Epithelial cell of prostate (primary cell): ENCODE measurements at places on chromosomes 2 and 18.

DNA sequence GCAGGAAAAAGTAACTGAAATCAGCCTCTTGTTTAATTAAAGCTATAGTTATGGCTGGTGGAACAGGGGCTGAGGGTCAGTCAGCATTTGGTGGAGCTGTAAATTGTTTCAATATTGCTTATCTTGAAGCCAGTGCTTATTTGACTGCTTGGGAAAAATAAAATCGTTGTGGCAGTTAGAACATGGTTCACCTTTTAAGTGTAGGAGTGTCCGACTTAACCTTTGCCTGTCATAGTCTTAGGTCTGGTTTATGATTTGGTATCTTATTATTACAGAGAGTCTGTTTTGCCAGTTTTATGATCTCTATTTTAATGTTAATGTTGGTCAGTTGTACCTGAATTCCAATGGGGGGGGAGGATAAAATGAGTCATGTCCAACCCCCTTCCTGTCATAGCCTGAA lies 27.2 kb upstream of the NOL4 start:
- DNase-seq, result no peak

DNA sequence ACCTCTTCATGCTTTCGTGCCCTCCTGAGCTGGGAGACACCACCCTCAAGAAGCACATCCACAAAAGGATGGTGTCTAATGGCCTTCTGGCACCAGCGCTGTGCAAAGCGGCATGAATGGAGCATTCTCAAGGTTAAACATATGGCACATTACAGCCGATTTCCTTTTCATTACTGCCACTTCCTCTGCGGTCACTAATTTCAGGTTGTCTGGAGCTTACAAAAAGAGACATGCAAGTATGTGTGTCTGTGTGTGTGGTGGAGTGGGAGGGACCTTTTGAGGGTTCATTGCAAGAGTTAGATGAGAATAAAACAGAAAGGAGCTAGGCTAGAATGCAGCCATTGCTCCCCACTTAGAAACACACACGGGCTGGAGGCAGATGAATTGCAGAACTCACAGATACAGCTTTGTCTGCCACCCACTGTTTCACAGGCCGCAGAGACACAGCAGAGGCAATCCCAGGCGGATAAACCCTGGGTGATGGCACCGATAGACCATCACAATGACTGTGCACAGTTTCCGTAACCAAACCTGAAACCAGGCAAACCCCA lies 76.0 kb downstream of the TGIF1 start:
- DNase-seq, result no peak

GRCh38 chr2:24981411-24982136 lies 9.8 kb upstream of the DNAJC27 start:
- no peak for DNase-seq

DNA sequence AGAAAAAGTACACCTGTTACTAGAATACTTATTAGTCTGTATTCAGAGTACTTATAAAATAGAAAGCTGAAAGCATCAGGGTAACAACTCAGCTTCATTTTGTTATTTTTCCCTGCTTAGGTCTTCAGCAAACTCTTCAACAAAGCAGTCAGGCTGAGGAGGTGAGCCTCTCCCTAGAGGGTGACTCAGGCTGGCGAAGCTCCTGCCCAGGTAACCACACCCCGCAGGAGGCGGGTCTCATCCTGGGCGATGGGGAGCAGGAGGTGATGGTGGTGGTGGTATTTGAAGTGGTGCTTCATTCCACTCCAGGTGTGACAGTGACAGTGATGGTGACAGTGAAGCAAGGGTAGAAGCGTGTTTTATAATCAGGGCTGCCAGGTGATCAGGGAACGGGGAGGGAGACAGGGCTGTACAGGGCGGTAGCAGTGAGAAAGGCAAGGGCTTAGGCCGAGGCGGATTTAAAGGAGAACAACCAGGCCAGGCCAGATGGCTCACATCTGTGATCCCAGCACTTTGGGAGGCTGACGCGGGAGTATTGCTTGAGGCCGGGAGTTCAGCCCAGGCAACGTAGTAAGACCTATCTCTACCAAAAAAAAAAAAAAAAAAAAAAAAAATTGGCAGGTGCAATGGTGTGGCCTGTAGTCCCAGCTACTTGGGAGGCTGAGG lies 127.1 kb downstream of the SOCS6 start:
- no peak for DNase-seq

- DNase-seq, result no peak
Observed at GRCh38 chr18:3879114-3879835, 429.3 kb downstream of the TGIF1 start.

DNA sequence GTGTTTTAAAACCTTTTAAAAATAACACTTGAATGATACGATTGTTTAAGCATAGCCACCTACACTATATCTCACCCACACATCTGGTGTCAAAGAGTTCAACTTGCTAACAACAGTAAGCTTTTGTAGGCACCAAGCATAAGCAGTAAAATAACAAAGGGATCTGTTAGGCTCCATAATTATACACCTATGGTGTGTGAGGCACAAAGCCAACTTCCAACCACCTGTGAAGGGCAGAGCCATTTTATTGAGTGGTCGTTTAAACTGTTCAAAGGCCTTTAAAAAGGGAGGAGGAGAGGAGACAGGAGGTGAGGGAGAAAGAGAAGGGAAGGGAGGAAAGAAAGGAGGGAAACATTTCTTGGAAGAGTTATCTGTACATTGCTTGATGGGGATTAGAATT lies 27.9 kb downstream of the NEMP2 start:
- DNase-seq, result no peak
